T-helper 1 cell (primary cell): ENCODE measurements at places on chromosomes 2 and 18.

DNA sequence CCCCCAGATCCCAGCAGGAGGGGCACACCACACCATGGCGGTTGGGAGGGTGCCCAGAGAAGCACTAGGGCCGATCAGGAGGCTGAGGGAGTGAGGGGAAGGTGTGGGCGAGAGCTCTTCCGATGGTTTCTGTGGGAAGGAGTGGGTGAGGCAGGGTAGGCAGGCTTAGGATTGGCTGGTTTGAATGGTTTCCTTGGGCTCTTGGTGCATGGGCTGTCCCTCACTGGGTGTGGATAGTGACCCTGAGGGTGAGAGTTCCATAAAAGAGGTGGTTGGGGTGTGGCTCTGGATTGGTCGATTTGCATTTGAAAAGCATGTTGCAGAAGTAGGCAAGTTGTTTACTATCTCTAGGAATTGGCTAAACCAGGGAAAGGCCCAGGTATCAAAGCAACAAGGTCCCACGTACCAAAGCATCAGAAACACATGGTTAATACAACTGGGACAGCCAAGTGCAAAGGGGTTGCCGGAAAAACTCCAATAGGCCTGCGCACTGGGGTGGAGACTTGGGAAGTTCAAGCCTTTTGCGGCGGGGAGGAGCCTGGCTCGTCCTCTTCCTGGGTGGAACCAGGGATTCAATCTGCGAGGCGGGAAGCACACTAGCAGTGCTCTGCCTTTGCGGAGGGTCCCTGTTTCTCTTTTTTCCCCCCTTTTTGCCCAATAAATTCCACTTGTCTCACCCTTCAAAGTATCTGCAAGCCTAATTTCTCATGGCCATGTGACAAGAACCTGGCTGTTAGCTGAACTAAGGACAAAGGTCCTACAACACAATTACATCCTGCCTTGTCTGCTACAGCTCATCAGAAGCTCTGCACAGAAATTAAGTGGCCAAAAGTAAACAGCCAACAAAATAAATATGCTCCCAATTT is 43.2 kb downstream of the IL1R2 start:
- DNase-seq = no peak

DNA sequence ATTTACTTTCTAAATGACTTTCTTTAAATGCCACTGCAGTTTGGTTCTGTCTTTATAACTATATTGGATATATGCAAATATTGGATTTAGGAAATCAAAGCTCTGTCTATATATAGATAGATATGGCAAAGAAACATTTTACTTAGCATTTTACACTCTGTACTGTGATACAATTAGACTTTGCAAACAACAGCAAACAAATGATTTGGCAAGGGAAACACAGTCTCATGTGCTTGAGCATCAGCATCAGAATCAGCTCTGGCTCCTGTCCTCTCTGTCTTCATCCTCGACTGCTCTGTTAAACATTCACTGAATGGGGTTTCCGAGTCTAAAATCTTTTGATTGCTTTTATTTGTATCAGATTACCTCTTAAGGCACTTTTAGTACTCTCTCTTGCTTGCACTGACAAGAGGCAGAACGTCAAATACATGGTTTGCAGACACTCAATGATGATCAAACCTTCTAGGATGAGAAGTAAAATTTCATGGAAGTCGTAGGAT is 176.8 kb upstream of the LRP1B start:
- DNase-seq = no peak

- no peak for DNase-seq
Observed at GRCh38 chr2:68637047-68637446, 6.3 kb upstream of the PROKR1 start.

DNA sequence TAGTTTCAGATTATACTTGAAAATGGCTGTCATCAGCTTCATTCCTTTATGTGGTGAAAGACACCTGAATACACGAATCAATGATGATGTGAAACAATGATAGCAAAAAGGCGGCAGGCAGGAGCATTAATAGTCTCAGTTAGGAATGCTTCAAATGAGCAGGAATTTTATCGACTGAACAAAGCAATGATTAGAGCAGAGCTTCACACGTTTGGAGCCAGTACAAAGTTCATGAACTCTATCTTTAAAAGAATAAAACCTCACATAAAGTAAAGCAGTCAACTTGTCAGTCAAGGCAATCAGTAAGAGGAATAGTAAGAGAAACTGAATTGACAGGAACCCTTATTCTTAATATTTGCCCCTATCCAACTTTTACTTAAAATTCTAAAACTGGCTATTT is 78.4 kb upstream of the SERTAD2 start:
- DNase-seq = no peak

GRCh38 chr2:220279840-220280239 is 652.4 kb downstream of the SLC4A3 start:
- no peak for DNase-seq

DNA sequence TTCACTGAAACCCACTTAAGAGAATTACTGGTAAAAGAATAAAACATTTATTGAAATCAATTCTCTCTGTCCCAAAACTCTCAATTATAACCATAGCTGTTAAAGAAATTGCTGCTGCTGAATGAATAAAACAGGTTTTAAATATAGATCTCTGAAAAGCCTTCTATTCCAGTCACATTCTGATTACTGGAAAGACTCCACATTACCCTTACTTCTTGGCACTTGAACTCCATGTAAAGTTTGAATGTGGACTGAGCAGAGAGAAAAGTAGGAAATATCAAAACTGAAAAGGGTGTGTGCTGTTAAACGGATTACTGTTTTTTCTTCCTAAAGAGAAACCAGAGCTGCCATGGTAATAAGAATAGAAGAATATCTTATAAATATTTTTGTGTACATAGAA is 655.3 kb upstream of the SETBP1 start:
- DNase-seq = no peak

DNA sequence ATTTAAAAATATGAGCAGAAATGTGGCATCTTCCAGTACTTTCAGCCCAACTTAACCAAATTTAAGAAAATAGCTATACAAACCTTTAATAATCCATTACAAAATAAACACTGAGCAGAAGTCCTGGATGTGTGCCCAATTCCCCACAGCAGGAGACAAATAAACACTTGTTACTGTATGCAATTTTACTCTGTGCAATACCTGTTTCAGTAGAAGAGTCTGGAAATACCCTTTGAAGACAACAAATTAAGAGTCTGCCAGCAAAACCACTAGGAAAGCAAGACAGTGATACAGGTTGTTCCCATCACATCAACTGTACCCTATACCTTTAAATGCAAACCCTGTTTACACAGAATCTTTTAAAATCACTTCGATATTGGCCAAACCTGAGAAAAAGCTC is 41.4 kb upstream of the RNU4ATAC start:
- DNase-seq = no peak

DNA sequence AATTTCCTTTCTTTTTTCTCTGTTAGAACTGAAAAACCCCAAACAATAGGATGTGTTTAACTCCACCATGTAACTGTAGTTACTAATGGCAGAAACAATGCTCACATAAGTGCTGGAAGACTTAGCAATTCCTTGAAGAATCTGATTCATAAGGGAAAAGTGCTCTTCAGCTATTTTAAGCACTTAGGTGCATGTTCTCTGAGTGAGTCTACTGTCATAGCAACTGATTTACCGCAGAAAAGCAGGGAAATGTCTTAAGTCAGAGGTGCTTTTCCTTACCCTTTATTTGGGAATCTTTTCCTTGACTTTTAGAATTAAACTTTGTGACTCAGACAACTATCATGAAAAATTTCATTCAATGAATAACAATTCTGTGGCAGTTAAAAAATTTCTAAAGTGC is 65.4 kb upstream of the NABP1 start:
- DNase-seq = no peak

- DNase-seq = no peak
Observed at GRCh38 chr2:209977386-209978239, 24.8 kb upstream of the RPE start.

DNA sequence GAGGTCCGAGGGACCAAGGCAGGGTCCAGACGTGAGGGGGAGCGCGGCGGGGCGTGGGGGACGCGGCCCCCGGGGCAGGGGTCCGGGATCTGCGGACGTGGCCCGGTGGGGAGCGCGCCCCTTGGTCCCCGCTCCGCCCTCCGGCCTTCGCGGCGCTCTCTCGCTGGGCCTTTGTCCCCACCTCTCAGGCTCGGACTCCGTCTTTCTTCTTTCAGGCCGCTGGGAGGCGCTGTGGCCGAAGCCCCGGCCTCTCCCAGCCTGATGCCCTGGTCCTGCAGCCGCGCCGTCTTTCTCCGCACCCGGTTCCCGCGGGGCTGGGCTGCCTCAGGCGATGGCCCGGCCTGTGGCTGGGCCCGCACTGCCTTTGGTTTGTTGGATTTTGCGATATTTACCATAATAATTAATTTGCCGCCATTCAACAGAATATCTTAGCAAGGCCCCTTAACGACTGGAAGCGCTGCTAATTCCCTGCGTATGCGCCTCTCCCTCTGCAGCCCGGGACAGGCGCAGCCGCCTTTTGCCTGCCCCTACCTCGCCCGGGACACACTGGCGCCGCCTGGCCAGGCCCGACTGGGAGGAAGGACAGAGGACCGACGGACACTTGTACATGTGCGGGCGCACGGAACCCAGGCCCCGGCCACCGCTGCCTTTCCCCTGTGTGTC is 10.8 kb downstream of the SIX3 start:
- DNase-seq = no peak

- DNase-seq = no peak
Observed at GRCh38 chr2:228066126-228066798, 115.2 kb downstream of the SPHKAP start.

DNA sequence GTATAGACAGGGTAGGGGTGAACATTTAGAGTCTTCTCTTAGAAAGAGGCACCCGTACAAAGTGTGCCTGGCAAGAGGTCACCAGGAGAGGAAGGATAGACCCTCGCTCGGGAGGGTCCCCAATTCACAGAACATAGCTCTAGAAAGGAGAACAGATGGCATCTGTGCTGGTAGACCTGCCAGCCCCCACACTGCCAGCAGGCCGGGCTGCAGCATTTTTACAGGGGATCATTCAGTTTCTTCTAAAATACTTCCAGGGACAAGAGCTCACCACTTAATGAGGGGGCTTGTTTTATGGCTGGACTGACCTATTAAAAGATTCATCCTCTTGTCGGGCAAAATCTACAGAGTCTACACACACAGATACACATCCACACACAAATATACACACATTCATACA is 149.9 kb downstream of the SEPTIN10 start:
- no peak for DNase-seq

GRCh38 chr2:120287183-120288015 is 34.7 kb downstream of the RALB start:
- no peak for DNase-seq

DNA sequence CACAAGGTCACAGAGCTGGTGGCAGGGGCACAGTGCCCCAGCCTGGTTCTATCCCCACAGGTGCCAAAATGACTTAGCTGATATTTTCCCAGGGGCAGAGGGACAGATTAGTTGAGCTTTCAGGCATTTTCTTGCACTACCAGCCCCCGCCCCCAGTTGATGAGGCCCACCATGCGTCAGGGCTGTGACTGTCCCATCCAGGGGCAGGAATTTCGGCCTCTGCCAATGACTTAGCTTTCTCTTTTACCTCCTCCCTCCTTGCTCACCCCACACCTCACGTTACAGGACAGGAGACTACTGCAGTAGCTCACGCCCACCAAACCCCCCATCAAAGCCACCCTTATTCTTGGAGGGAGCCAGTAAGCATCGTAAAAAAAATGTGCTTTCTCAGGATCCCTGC is 31.5 kb downstream of the MRO start:
- DNase-seq = no peak

DNA sequence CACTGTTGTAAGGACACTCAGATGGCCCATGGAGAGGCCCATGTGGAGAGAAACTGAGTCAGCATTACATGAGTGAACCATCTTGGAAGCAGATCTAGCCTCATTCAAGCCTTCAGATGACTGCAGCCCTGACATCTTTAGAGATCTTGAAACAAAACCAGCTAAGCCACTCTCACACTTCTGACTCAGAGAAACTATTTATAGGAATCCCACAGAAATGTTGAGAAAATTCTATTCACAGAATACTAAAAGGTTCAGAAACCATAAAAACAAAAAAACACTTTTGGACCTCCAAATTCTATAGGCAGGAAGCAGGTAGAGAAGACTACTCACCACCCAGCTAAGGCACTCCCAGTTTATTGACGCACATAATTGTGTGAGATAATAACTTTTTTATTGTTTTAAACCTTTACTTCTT is 8.7 kb downstream of the TMEM169 start:
- peak; percentile 15 for DNase-seq

DNA sequence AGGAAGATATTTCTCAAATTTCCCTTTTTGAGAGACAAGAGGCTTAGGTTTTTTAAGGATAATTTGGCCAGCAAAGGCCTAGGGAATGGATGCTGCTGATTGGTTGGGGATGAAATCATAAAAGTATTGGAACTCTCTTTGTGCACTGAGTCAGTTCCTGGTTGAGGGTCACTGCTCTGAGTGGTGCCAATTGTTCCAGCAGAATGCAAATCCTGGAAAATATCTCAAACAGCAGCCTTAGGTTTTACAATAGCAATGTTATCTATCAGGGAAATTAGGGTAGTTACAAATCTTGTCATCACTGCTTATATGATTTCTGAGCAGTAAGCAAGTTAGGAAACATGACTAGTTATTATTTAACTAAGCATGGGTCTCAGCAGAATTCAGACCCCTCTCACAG is 96.2 kb downstream of the RAD51AP2 start:
- no peak for DNase-seq

GRCh38 chr2:72212486-72212855 is 64.8 kb upstream of the CYP26B1 start:
- DNase-seq = no peak

- DNase-seq = no peak
Observed at GRCh38 chr18:73742957-73743356, 404.7 kb downstream of the FBXO15 start.

DNA sequence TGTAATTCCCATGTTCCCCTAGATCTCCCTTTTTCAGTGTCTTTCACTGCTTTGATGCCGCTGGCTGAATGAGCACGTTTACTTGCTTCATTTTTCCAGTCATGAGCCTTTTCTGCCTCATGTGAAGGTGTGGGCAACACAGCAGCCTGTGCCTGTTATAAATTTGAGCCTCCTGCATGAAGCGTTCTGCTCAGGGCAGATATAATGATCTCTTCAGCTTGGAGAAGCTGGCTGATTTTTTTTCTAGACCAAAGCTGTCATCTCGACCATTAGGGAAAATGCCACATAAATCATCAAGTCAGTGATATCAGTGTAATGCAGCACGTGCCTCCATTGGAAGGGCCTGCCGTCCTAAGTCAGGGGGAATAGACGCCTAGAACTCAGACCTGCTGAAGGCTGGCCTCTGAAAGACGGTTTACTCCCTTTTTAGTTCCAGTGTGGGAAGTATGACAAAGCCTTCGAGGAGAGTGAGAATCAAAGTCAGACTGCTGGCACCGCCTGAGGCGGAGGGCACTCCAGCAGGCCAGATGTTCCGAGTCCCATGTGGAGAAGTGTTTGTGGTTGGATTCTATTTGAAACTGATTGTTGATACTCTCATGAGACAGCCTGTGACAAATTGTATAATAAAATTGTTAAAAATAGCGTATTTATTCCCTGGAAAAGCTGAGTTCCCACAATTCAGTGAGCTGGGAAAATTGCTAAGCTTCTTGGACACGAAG is 196.5 kb downstream of the MYO1B start:
- DNase-seq = no peak

GRCh38 chr2:136322428-136322827 is 204.5 kb upstream of the CXCR4 start:
- DNase-seq = no peak

- no peak for DNase-seq
Observed at GRCh38 chr2:161915121-161915520, 158.9 kb downstream of the DPP4 start.
